GM03348 (cell line): ENCODE measurements at places on chromosomes 2 and 18.

DNA sequence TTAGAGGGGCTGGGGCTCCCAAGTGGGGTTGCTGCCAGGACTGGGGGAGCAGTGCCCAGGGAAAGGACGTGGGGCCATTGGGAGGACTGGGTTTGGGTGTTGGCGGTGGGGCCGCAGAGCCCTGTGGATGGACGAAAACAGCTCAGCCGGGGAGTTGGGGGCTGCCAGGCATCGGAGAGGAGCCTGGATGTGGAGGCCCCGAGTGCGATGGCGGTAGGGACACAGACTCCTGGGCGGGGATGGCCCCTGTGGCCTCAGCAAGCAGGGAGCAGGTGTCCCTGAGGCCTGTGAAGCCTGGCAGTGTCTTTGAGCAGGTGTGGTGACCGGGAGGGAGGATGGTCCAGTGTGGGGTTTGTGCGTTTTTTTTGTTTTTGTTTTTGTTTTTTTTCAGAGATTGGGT is 13.3 kb downstream of the CTDP1 start:
- DNase-seq: no peak

DNA sequence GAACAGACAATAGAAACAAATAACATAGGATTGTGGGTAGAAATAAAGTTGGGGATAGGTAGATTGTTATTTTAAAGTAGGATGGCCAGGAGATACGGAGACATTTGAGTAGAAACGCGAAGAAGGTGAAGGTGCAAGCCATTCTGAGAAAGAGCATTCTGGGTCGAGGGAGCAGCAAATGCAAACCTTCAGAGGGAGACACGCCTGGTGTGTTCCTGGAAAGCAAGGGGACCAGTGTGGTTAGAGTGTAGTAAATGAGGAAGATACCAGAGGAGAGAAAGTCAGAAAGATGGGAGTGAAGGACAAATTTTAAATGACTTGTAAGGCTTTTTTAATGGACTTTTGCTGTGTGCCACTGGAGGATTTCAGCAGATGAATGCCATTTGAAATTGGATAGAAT is 1.7 kb downstream of the CYP20A1 start:
- no peak for DNase-seq

DNA sequence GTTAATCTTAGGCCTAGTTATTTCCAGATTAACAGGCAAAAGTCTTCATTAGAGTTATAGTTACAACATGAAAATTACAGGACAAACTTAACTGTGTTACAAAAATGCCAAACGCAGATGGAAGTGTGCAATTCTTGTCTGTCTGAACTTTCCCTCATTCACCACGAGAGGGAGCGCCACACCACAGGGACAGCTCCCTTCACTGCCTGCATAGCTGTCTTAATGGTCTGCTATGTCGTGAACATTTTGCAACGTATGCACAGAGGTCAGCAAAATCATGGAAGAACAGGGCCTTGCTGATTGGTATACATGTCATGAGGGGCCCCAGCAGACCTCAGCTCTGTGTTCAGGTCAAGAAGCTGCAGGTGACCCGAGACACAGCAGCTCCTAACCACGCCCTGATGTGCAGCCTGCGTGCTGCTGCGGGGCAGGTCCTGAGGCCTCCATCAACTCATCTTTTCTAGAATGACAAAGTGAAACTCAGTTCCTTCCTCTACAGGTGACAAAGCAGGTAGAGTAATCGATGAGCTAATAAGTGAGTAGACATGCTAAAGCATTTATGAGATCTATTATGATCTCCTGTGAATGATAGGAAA is 78.8 kb upstream of the ATP8B1 start:
- peak; percentile 88 for DNase-seq

DNA sequence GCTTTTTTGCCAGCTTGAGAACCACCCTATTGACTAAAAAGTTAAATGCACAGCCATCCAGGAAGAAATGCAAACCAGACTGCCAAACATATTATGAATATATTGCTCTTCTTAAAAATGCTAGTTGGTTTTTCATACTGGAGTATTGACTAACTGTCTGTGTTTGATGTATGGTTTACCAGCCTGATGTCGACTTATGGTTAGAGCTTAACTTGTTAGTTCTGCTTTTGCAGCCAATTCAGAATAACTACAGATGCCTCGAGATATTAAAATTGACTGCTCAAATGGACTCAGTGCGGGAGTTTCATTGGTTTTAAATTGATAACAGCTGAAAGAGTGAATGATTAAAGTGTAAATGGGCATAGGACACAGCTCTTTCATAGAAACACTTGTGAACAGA is 369.8 kb downstream of the ARHGAP15 start:
- no peak for DNase-seq

GRCh38 chr2:32798829-32799228 is 147.9 kb upstream of the LTBP1 start:
- no peak for DNase-seq

DNA sequence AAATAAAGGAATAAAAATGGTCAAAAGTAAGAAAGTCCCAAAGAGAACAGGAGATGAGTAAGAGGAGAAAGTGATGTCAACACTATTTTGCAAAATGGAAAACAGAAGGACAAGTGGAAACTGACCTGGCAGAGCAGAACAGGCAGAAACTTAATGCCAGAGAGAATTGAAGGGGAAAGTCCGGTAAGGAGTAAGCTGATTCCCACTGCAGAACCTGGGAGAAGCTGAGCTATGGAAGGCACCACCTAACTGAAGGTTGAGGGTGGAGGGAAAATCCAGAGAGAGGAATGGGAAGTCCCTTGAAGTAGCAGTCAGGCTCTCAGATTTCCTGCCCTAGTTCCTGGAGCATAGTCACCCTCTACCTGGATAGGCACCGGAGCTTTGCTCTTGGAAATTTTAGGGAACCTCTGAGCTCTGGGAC is 59.8 kb downstream of the MOGAT1 start:
- DNase-seq: no peak

GRCh38 chr18:36374262-36374661 is 76.7 kb downstream of the FHOD3 start:
- no peak for DNase-seq
